ENCODE measurements at places on chromosomes 3 and 15.

GRCh38 chr15:58518626-58519025 is 86.8 kb downstream of the LIPC start:
- peak; percentile 45 for DNase-seq

- no peak for DNase-seq
Measured at GRCh38 chr15:81311752-81312464, 12.0 kb downstream of the STARD5 start.

DNA sequence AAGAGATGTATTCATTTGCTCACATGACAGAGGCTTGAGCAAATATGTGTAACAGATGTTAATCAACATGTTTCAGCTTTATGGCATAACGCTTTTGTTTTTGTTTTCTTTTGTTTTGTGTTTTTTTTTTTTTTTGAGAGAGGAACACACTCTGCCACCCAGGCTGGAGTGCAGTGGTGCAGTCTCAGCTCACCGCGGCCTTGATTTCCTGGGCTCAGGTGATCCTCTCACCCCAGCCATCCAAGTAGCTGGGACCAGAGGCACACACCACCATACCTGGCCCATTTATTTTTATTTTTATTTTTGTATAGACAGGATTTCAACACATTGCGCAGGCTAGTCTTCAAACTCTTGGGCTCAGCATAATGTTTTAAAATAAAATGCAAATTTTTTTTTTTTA is 1504.4 kb upstream of the CADM2 start:
- no peak for DNase-seq

DNA sequence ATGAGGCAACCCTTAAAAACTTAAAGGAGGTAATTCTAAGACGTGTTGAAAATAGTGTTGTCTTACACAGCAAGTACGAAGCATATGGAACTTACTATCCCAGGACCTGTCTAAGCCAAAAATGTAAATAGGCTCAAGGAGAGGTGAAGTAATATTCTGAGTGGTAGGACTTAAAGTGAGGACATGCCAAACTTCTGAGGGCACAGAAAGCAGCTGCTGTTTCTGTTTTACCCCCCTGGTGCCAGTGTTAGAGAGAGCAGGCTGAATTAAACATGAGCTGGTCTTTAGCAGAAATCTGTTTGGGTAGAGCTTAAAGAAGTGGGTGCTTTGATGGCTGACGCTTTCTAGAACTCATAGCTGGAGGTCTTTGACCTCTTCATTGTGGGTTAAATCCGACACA is 149.7 kb upstream of the NPHP3 start:
- DNase-seq, result no peak

DNA sequence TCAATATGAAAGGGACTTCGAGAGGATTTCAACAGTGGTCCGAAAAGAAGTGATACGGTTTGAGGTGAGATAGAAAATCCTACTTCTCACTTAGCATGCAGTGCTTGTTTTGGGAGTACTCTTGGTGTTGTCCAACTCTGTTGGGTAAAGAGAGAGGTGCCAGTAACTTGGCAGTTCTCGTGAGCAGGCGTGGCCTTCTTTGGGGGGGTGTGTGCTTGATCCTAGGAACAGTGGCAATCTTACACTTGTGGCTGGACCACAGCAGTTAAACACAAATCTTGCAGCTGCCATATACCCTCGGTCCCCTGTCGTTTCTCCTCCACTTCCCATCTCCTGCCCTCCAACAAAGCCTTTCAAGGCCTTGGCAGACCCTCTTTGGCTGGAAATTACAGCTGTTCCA is 15.2 kb upstream of the SNX22 start:
- DNase-seq, result no peak

- DNase-seq, result no peak
Measured at GRCh38 chr15:94793207-94793606, 561.8 kb downstream of the MCTP2 start.

GRCh38 chr15:52217186-52217585 is 26.0 kb upstream of the GNB5 start:
- no peak for DNase-seq

- DNase-seq, result no peak
Measured at GRCh38 chr15:34795267-34796081, at the start of gene ACTC1. Gene ACTC1, minus strand, starts transcription at chr15:34795549. Its CDS starts 741 bp downstream, at chr15:34794808.

GRCh38 chr3:184814214-184814613 is 2.2 kb downstream of the VPS8 start:
- DNase-seq, result no peak

GRCh38 chr15:66850078-66850991 is 148.3 kb downstream of the SMAD6 start:
- DNase-seq, result no peak

GRCh38 chr15:32651229-32651837 is 9.8 kb downstream of the SCG5 start:
- DNase-seq, result peak; percentile 32

GRCh38 chr3:114727373-114727772 is 419.7 kb downstream of the ZBTB20 start:
- DNase-seq, result no peak

DNA sequence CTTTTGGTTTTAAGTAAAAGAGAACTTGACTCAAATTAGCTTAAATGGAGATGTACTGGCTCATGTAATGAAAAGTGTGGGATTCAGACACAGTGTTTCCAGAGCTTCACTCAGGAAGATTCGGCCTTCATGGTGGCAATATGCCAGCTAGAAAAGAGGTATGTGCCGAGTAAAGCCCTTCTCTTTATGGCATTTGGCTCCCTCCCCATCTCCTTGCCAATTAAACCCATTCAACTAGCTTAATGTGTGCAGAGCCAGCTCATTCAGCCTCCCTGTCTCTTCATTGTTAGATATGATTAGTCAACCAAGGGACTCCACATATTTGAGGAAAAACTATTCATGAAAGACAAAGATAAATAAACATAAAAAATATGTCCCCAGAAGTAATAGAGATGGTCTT is 15.0 kb upstream of the TRANK1 start:
- DNase-seq, result no peak

DNA sequence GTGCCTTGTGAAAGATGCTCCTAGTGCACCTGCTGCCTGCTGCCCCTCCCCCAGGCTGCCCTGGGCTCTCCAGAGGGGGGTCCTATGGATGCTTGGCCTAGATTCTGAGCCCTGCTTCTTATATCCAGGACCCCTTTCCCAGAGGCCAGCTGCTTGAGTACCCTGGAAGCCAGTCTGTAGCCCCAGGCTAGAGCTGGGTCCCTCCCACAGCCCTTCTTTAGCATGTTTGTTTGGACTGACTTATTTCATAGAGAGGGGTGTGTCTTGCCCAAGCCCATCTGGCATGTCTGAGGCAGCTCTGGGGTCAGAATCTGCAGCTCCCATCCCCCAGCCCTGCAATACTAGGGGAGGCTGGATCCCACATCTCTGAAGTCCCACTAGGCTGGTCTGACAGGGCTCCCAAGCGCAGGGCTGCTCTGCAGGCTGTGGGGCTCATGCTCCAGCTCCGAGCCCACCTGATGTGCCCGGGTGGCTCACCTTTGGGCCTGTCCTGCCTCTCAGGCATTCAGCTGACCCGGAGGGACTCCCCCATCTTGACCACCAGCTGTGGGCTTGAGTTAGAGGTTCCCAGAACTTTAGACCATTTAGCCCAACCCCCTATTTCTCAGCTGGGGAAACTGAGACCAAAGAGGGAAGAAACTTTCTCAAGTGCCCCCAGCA is 3.1 kb downstream of the CHRNB4 start:
- no peak for DNase-seq

DNA sequence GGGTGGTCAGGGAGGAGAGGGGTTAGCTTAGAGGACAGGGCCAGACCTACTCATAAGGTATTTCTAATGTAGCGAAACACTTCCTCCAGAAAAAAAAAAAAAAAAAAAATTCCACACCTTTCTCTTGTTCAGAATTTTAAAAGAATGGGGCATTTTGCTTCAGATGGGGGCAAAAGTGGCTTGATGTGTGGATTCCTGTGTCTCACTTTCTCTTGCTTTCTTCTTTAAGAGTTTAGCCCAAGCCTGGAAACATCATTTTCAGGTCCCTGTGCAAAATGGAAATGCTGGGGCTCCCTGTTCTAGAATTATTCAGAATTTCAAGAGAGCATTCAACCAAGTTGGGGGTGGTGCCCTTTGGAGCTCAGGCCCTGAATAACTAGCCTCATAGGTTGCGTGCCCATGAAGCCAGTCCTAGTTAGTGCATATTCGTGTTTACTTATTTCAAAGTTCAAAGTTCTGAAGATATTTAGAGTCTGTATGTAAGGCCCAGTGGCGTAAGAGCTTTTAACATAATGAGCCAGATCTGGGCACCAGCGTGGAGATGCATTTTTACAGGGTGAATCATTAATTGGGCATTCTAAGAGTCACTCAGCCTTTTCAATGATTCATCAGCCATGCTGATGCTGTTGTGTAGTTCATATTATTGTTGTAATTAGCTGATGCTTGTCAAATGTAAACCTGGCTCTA is 104.5 kb downstream of the RPLP1 start:
- no peak for DNase-seq

DNA sequence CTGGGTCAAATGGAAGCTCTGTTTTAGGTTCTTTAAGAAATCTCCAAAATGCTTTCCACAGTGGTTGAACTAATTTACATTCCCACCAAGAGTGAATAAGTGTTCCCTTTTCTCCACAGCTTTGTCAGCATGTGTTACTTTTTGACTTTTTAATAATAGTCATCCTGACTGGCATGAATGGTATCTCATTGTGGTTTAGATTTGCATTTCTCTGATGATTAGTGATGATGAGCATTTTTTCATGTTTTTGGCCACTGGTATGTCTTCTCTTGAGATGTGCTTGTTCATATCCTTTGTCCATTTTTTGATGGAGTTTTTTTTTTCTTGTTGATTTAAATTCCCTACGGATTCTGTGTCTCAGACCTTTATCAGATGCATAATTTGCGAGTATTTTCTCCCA is 745.0 kb upstream of the BCHE start:
- DNase-seq, result no peak

- DNase-seq, result no peak
Measured at GRCh38 chr3:152104847-152105415, 163.8 kb upstream of the MBNL1 start.

GRCh38 chr3:108673988-108674661 is 83.1 kb downstream of the RETNLB start:
- no peak for DNase-seq

DNA sequence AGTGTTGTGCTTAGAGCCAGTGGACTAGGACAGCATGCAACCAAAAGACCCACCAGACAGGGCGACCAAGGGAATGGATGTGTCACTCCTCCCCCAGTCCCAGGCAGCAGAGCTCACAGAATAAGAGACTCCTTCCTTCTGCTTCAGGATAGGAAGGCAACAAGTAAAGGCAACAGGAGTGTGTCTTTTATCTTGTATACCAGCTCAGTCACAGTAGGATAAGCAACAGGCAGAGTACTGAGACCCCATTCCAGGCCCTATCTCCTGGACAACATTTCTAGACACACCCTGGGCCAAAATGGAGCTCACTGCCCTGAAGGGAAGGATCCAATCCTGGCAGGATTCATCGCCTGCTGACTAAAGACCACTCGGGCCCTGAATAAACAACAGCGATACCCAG is 25.0 kb downstream of the PDCD10 start:
- DNase-seq, result no peak

GRCh38 chr3:152222327-152222726 is 46.4 kb upstream of the MBNL1 start:
- DNase-seq, result no peak

DNA sequence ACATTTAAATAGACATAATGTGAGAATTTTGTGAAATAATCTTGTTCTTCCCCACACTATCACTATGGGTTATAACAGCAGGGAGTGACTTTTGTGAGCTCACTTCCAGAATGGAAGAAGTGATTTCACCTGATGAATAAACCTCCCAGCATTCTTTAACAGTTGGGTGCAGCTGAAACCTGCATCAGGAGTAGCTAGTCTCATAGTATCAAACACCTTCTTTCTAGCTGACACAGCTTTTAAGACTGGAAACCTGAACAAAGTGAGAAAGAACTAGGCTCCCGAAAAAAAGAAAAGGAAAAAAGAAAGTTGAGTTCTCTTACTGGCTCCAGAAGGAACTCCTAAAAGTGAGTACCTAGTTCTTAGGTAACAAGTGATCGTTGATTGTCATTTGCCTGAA is 61.1 kb upstream of the UNC13C start:
- no peak for DNase-seq

DNA sequence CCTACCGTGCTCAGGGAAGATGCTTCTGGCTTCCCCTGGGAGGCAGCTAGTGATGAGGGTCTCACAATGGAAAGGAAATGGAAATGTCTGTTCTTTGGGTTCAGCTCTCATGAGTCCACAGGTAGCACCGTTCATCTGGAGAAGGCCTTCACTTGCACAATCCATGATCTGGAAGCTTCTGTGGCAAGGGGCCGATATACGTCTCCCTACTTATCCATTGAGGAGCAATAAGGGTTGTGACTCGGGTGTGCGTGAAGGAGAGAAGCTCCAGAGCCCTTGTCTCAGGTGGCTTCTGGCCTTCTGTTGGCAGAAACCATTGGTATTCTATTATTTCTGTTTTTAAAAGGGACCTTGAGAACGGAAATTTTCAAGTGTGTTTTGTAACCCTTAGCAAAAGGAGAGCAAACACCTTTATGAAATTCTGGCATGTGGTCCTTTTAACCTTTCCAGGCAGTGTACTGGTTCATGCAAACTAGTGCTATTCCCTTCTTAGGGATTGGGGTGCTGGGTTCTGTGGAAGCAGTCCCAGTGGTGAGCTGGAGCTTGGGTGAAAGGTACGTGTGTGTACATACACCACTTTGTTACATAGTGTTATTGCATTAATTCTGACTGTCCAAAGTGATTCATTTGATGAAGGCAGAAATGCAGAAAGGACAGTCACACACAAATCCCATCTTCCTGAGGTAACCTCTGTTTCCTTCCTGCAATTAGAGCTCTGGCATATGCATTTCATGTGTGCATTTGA is 32.5 kb downstream of the KLF13 start:
- no peak for DNase-seq

DNA sequence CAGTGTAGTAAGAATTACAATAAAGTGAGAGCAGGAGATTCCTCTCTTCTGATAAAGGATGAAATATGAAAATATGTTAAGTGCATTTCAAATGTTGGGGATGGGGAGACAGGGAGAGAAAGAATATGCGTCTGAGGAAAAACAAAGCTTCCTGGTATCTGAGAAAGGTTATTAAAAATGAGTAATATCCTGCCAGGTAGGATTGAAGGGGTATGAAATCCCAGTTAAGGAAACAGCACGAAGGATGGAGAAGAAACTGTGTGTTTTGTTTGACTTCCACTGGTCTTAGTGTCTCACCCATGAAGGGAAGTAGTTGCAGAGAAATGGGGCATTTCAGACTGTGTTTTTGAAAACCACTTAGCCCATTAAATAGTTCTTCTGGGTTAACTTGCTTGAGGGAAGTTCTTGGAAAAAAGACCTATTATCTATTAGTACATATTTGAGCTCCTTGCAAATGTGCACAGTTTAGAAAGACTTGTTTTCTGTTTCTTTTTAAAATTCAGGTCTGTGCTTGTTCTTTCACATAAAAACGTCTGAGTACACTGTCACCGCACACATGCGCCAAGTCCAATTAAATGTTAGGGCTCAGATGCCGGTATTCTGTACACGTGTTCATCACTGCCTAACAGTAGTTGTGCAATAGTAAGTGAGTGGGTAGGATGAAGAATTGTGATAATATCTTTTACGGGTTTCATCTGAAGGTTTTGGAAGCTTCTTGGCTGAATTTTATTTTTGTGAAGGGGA is 196.1 kb upstream of the P2RY1 start:
- no peak for DNase-seq
